Kidney tubule cell (primary cell): ENCODE measurements at places on chromosomes 7 and 10.

GRCh38 chr10:114012650-114013049 is 31.0 kb upstream of the ADRB1 start:
- DNase-seq = no peak

DNA sequence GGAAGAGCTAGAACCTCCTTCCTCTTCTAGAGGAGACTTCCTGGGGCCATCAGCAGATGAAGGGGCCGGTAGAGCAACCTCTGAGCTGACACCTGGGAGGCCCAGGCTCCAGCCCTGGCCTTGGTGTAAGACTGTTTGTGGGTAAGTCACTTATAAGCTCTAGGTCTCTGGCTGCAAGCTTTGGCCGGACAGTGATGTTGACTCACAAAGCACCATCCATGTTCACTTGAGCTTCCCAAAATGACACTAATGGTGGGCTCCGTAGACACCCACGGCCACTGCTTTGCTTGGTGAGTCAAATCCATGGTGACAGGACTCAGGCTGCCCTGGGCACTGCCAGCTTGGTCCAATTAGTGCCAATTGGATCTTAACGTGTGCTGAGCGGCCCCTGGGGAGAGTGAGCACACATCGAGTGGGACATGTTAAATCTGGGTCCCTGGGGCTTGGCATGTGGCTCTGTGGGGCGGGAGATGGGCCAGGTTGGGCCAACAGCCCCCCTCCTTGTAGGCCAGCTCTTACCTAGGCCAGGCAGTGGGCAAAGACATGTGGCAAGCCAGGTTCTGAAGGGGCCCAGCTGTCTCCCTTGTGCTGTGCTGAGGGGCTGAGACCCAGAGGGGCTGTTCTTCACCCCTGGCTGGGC is 16.7 kb downstream of the NEURL1 start:
- DNase-seq = no peak

DNA sequence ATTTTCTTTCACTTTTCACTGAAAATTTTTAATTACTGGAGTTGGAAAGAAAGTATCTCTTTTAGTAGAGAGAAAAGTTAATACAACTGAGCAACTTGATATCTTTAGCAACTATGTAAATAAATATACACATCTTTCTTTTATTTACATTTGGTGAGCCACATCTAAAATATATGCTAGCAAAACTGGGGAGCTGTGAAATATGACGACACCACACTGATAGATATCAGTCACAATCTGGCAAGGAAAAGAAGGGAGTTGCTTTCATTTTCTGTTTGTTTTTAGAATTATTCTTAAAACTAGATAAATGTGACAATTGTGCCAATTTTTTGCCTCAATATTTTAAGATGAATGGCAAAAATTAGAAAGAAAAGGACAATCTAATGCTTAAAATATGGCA is 2.7 kb upstream of the ZNF804B start:
- DNase-seq = no peak

- no peak for DNase-seq
Measured at GRCh38 chr7:135147341-135147898, 452 bp upstream of the TMEM140 start.

- no peak for DNase-seq
Measured at GRCh38 chr10:124324451-124324850, 94.3 kb downstream of the OAT start.

DNA sequence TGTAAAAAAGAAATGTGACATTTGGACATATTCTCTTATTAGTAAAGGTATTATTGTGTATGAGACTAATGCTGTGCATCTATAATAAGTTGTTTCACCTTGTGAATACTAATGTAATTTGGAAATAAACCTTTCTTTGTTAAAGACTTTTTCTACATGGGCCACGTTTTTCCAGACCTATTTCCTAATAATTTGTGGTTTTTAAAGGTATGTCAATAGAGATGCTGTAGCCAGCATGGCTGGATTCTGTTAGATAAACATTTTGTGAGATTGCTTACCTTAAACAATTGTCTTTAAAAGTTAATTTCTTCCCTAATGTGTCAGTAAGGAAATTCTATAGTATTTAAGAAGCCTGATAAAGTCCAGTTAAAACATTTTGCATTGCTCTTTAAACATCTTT is 56.0 kb downstream of the KAT6B start:
- DNase-seq = no peak

GRCh38 chr7:47882635-47883034 is 65.6 kb downstream of the PKD1L1 start:
- DNase-seq = no peak

DNA sequence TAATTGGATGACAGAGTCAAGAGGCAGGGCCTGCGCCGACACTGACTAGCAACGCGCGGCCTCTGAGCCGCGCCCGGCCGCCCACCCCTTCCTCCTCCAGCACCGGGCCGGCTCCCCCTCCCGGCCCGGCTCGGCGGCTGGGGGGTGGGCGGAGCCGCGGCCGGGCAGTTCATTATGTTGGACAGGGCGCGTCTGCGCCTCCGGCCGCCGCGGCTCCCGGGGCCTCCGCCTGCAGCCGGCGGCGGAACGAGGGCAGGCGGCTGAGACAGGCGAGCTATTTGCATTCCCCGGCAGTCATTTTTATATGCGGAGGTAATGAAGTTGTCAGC is 106.7 kb downstream of the SNX10 start:
- peak; percentile 79 for DNase-seq

DNA sequence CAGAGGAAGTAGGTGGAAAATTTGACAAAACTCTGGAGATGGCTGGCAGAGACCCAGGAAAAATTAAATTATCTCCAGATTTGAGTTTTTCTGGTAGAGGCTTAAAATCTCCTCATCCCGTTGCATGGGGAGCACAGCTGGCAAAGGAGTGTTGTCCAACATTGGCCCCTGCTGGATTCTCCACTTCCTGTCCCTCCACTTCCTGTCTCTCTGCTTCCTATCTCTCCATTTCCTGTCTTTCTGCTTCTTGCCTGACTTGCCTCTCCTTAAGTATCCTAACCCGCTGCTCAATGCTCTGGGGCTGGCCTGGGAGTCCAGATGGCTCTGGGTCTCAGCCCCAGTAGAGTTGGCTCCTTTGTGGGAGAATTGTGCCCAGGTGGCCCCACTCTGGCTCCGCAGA is 65.8 kb upstream of the EMX2 start:
- no peak for DNase-seq

DNA sequence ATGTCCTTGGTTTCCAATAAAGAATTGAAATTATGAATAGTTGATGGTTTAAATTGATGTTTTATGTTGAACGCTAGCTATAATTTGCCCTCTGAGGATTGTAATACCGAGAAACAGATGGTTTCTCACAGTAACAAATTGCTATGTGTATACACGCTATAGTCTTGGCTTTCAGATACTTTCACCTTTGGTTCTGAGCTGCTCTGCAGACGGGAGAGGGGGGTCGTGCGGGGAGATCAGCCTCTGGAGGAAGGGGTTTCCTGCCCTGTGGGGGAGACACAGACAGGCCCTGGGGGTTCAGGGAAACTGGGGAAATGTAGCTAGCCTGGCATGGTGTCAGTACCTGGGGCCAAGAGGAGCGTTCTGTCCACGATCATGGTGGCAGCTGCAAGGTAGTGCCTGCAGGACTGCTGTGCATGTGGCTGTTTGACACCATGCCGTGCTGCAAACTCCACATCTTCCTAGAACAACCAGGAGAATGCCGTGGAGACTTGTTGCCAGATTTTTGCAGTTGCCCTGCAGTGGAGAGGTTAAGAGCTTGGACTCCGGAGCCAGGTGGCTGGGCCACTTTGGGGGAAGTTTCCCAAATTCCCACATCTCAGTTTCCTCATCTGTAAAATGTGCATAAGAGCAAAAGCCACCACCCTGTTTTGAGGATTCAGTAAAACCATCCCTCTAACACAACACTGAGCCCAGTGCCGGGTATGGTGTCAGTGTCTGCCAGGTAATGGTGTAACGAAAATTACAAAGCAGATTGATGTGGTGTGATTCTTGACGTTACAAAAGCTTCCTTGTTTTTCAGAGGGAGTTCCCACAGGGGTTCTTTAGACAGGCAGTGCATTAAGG is 167.9 kb downstream of the CUX1 start:
- DNase-seq = no peak

GRCh38 chr7:83820641-83821040 is 171.7 kb upstream of the SEMA3E start:
- no peak for DNase-seq

DNA sequence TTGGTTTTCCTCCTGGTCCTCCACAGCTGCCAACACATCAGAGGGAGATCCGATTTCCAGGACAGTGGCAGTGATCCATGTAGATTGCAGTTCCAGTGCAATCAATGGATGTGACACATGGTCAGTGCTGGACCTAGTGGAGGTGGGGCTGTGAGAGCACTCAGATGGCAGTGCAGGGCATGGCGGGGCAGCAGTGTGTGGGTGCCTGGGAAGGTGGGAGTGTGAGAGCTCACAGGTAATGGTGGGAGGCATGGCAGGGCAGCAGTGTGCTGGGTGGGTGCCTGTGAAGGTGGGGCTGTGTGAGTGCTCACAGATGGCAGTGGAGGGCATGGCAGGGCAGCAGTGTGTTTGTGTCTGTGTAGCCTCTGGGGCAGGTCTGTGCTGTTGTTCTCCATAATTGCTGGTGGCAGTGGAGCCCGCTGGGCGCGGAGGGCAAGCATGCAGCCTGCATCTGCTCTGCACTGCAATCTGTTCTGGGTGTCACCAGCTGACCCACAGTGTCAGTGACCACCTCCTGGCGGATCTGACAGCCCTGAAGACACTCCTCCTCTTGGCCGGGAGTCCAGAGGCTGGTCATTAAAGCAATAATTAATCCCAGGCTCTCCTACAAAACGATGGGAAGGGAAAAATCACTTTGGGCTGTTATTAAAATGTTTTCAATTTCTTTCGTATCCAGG is 8.6 kb upstream of the ADARB2 start:
- no peak for DNase-seq

DNA sequence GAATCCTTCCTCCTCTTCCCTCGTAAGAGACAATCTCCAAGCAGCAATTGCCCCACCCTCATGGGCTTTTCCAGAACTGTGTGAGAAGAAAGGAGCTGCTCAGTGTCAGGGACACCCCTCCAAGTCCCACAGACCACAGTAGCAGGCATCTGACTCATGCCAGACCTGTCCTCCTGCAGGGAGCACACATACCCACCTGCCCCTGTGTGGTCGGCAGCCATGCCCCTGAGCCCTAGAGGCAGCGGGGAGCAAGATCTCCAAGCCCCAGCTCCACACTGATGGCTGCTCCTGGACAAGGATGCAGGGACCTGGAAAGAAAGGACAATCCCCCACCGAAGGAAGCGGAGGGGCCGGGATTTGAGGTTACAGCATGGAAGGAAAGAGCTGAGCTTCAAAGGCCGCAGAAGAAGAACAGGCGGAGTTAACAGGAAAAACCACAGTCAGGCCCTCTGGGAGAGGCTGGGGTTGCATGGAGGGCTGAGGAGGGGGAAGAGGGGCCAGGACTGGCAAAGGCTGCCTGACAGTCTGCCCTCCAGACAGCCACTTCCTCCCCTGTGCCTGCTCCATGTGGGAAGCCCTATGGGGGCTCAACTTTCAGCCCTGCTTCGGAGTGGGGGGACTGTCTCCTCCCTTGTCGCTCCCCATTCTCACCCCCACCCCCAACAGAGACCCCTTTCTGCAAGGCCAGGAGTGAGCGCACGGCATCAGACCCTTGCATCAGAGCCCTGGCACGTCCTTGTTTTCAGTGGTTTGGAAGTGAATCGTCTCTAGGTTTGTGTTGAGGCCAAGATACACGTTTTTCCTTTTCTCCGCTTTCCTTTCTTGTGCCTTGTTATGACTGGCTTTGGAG is 46.8 kb downstream of the ASB13 start:
- DNase-seq = no peak
